ENCODE measurements at places on chromosomes 5 and 9.

GRCh38 chr9:108394726-108395125 lies 461.1 kb downstream of the ACTL7B start:
- no peak for DNase-seq
- H3K27me3 ChIP-seq = no peaks in the 10 kb centered on the region
- H3K36me3 ChIP-seq = no peaks in the 10 kb centered on the region
- no peak overlapping the region for H3K27ac ChIP-seq
- H3K4me1 ChIP-seq = no peaks in the 10 kb centered on the region

DNA sequence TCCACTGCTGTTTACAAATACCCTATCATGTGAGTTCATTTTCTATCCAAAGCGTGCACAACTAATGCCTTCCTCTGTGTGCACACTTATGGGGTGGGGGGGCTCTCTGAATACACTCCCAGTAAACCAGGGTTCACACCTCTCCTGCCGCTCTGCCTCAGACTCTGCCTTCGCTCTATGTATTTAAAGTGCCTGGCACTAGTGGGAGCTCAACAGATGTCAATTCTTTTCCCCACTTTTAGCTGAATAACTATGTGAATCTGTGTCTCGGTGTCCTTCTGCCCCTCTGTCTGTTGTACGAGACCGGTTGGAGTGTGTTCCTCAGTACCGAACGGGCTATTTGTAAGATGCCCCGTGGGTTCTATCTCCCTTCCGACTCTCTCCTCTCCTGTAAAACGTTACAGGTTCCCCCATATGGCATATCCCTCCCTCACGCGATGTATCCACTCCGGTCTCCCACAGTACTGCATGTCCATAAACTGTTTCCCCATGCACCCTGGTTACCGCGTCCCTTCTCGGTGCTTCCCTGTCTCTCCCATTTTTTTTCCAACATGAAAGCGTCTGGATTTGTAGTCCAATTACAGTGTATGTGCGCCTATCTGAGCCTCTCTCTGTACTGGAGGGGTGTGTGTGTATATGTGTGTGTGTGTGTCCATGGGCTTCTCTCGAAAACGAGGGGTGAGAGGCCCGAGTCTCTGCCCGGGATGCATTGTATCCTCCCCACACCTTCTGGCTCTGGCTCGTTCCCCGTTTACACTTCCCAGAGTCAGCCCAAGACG lies 1.6 kb downstream of the ELL2 start:
- no peaks in the 10 kb centered on the region for H3K27me3 ChIP-seq
- peaks cover 3% of the 10 kb centered on the region for H3K4me1 ChIP-seq

- peak; percentile 95 for DNase-seq
- H3K36me3 ChIP-seq = no peaks in the 10 kb centered on the region
- peak overlapping the region; percentile 88 for H3K27ac ChIP-seq
- H3K4me1 ChIP-seq = peaks cover 36% of the 10 kb centered on the region
Measured at GRCh38 chr5:150317048-150318003, 14.6 kb upstream of the ARSI start.

DNA sequence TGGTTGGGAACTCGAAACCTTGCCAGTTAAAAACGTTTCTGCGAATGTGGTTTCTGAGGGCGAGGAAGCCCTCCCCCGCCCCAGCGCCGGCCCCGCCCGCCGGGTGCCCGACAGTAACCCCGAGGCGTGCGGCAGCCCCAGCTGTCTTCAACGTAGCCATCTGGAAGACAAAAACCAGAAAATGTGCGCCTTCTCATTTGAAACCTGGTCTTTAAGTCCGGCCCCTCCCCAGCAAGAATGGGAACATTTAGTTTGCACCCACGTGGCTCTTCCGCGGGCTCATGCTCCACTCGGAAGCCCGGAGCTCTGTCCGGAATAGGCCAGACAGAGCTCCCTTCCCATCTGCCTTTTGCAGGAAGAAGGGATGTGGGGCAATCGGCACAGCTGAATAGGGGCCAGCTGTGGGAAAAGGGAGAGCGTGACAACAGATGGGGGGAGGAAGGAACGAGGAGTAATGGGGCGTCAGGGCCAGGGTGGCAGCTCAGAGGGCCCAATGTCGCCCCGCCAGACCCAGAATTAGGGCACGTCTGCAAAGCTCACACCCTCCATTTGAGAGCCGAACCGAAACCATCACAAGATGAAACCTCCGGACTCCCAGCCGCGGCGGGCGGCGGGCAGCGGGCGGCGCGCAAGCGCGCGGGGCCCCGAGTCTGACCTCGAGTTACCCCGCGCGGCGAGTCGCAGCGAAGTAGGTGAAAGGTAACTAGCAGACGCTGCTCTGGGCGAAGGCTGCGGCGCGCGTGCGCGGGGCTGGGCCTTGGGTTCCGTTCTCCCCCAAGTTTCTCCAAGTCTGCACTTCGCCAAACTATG lies 63.4 kb upstream of the ABCA1 start:
- peak overlapping the region; percentile 65 for H3K4me3 ChIP-seq
- peak overlapping the region; percentile 98 for H3K27ac ChIP-seq
- peak; percentile 82 for DNase-seq

- DNase-seq = no peak
- H3K4me3 ChIP-seq = no peak overlapping the region
- H3K4me1 ChIP-seq = peaks cover 2% of the 10 kb centered on the region
- H3K27me3 ChIP-seq = no peaks in the 10 kb centered on the region
Measured at GRCh38 chr9:105345626-105346025, 101.2 kb downstream of the SLC44A1 start.

DNA sequence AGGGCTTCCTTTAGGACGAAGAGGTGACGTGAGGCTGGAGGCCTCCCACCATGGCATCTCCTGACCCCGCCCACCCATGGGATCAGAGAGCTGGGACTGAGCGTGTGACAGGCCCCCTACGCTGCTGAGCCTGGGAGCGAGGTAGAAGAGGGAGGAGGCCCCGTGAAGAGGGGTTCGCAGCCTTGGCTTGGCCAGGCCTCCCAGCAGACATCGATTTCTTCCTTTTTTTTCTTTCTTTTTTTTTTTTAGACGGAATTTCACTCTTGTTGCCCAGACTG lies 39.5 kb downstream of the PTGES start:
- H3K27ac ChIP-seq = peak overlapping the region; percentile 81
- no peak for DNase-seq

GRCh38 chr5:16540421-16540820 lies 74.8 kb upstream of the ZNF622 start:
- peaks cover 6% of the 10 kb centered on the region for H3K27me3 ChIP-seq
- H3K4me3 ChIP-seq = no peak overlapping the region
- peaks cover 2% of the 10 kb centered on the region for H3K4me1 ChIP-seq
- no peaks in the 10 kb centered on the region for H3K36me3 ChIP-seq
- DNase-seq = peak; percentile 79
- H3K27ac ChIP-seq = no peak overlapping the region

DNA sequence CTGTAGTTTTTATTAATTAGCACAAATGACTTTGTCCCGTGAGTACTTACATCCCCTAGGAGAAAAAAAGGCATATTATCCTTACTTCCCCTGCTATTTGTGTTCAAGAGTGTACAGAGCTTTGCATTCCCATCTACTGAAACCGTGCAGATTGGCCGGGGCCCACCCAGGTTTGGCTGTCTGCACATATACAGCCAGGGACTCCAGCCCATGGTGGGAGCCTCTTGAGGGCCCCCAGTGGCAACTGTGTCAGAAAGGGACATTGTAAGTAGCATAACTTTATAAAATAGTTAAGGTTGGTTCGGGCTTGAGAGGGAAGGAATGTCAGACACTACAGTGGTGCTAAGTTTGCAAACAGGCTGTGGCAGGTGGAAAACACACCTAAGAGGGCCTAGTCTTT lies 24.7 kb downstream of the PHF2 start:
- no peaks in the 10 kb centered on the region for H3K36me3 ChIP-seq
- no peak overlapping the region for H3K4me3 ChIP-seq
- H3K27me3 ChIP-seq = no peaks in the 10 kb centered on the region
- DNase-seq = no peak
- H3K27ac ChIP-seq = no peak overlapping the region

GRCh38 chr9:101795147-101795546 lies 56.7 kb upstream of the GRIN3A start:
- H3K36me3 ChIP-seq = no peaks in the 10 kb centered on the region
- no peak overlapping the region for H3K27ac ChIP-seq

All from IMR-90 (cell line).